ENCODE measurements at places on chromosomes 13 and 19.

DNA sequence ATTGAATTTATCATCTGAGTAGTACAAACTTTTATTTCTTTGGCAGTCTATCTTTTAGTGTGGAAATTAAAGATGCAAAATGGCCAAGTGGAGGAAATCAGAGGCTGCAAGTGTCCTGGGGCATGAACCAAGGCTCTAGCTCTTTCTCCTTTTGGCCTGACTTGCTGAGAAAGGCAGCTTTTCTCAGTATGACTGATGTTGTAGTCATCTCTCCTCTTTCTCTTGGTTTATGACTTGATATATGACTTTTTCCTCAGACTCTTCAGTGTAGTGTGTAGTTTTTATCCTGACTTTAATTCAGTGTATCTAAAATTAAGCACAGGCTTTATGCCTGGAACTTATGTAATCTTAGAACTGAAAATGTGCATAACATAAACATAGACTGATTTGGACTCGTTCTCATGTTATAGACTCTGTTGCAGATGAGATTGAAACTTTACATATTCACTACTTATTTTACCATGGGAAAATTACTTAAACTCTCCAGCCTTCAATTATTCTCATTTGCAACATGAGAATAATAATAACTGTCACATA is 65.7 kb downstream of the SLITRK5 start:
- DNase-seq = no peak

DNA sequence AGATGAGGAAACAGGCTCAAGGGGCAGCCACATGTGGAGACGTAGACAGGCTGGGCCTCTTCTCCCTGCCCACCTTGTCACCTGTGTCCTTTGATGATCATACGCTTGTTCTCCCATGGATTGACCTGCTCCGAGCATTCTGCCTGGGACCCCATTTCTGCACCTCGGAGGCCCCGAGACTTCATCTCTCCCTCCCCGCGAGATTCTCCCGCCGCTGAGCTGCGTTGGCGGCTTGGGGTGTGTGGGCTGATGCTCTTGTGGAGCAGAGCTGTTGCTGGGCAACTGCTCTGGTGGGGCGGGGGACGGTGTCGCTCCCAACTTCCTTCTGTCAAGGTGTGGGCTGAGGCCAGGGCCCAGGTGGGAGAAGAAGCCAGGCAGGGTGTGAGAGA is 22.1 kb downstream of the MAST3 start:
- no peak for DNase-seq

- DNase-seq = no peak
Measured at GRCh38 chr13:102089177-102089576, 312.7 kb downstream of the FGF14 start.

GRCh38 chr19:58079792-58080191 is 18.2 kb downstream of the ZSCAN18 start:
- DNase-seq = no peak

DNA sequence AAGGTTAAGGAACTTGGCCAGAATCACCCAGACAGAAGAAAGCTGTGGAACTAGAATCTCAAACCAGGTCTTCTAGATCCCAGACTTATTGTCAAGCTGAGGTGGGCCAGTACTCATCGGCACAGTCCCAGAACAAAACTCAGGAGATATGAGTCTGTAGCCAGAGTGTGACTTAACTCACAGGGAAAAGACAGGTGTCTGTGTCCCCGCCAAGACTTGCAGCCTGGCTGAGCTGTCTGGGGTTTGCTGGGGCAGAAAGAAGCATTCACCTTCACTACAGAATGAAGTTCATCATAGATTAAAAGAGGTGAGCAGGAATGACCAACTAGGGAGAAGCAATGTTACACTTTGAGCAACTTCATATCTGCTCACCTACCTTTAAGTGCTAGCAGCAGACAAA is 257.2 kb downstream of the FOXO1 start:
- DNase-seq = no peak

- DNase-seq = no peak
Measured at GRCh38 chr13:41917641-41918040, 43.3 kb downstream of the VWA8 start.

- no peak for DNase-seq
Measured at GRCh38 chr19:44367024-44367423, 10.5 kb upstream of the ZNF112 start.
